ENCODE measurements at places on chromosomes 2 and 18. TPM values are rescaled to one million over a fixed set of nuclear protein-coding genes. Genes with fewer than 3 reads are reported as not detected.

- no peak for DNase-seq
Observed at GRCh38 chr18:44516450-44516849, 164.2 kb upstream of the SETBP1 start.

DNA sequence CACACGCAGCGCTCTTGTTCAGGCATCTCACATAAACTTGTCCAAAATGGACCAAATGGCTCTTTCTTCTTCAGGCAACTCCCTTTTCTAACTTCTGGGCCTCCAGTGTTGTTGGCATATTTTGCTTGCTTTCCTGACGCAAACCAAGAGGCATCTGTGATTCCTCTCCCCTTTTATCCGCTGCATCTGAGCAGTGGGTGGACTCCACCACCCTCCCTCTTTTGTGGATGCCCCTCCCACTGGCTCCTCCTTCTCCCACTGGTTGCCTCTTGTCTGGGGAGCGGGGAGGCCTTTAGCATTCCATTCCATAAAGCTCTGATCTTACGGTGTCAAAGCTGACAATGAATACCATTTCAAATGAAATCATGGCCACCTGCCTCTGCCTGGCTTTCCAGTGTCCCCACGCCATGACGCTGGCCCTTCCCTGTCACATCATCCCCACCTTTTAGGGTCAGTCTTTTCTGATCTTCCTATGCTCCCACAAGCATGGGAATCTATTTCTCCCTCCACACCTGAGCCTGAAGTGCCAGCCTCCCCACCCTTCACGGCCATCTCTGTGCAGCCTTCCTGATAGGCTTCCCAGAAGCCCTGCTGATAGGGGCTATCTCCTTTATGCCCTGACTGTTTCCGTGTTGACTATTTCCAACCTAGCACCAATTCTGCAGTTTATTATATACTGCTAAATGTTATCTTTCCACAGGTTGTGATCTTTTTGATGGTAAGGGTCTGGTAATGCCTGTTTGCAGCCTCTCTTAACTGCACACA lies 51.5 kb downstream of the RPL37A start:
- DNase-seq = no peak

SLC4A5 gene
- 0.28 TPM for total RNA-seq

UGT1A3 gene
- not detected for total RNA-seq

PID1 gene
- total RNA-seq = 9.1 TPM

OSR1 gene
- 12.5 TPM for total RNA-seq

FAM237A gene
- not detected for total RNA-seq

NT5C1B gene
- not detected for total RNA-seq
